ENCODE measurements at places on chromosomes 3 and 15.

DNA sequence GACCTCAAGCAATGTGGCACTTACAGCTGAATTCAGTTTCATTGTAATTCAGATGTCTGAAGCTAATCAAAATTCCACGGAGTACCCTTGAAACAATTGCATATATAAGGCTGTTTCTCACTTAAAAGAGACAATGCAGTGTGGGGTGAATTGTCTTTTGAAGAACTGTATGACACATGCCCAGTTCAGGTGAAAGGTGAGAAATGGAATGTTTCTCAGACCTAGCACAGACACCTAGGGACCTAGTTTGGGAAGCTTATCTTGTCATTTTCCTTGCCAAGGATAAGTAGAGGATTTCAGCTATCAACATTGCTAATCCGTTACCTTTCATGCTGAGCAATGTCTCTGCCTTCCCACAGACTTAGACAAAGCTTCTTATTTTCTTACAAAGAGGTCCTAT is 36.3 kb downstream of the MBNL1 start:
- no peak for DNase-seq

DNA sequence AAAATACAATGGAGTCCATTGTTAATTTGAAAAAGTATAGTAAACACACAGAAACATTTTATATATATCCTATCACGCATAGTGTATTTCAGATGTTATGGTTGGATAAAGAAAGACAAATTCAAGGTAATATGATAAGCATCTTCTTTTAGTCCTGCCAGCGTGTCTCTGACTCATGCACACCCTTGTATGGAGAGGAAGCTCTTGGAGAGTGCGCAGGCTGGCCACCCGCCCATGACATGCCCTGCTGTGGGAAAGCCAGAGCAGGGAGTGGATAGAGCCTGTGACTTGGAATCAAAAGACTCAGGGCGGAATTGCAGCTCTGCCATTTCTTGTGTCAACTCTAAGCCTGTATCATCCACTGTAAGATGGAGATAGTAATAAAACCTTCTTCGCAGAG is 23.0 kb upstream of the COPG1 start:
- DNase-seq: peak; percentile 87

- DNase-seq: no peak
Measured at GRCh38 chr15:79190093-79190492, 92.4 kb upstream of the ANKRD34C start.

DNA sequence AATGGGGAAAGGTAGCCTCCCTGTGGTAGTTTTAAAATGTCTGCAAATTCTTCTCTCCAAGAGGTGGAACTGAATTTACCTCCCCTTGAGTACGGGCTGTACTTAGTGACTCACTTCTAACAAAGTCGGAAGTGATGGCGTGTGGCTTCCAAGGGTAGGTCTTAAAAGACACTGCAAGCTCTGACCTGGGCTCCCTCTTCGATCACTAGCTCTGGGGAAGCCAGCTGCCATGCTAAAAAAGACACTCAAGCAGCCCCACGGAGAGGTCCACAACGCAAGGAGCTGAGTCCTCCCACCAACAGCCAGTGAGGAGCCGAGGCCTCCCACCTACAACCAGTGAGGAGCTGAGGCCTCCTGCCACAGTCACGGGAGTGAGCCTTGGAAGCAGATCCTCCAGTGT is 122.0 kb upstream of the HACD2 start:
- no peak for DNase-seq

DNA sequence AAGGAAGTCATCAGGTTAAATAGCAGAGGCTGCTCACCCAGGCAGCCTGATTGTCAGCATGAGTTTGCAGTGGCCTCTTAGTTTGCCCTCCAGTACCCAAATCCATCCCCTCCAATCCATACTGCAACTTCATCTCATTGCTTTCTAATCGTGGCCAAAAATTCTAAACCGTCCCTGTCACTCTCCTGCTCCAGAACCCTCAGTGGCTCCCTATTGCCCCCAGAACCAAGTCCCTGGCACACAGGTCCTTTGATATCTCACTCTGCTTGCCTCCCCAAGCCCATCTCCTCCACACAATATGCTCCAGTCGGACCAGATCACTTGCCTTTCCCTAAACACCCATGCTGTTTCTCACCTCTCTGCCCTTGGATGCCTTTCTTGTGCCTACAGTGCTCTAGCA is 49.7 kb downstream of the ST8SIA2 start:
- DNase-seq: no peak

DNA sequence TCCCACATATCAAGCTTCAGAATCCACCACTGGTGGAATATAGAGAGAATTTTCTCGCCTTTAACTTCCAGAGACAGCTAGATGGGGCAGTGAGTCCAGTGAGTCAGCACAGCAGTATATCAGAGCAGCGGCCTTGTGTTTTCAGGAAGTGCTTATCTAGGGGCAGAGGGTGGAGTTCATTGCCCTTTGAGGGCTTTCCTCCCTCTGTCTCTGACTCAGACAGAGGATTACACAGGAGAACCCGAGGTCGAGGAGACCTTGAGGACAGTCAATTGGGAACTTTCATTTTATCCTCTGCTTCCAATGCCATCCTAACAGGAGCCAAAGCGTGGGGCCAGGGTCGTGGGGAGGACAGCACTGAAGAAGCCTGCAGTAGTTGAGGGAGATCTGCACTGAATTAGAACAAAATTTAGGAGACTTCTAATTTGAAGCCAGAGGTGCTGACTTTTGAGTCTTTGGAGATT is 109.6 kb upstream of the UMPS start:
- DNase-seq: peak; percentile 89

DNA sequence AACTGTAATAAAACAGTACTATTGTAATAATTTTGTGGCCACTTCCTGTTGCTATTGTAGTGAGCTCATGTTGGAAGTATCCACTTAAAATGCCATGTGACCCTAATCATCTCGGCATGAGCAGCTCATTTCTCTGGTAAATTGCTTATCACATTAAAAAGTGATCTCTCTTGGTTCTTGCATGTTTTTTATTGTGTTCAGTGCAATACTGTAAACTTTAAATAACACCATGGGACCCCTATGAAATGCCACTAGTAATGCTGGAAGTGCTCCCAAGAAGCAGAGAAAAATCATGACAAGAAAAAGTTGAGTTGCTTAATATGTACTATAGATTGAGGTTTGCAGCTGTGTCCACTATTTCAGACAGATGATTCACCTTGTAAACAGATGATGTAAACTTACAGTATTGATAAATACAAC is 45.6 kb downstream of the NMD3 start:
- DNase-seq: no peak

GRCh38 chr15:29106551-29107290 is 162.9 kb downstream of the NSMCE3 start:
- DNase-seq: no peak

GRCh38 chr3:43259626-43260025 is 26.7 kb upstream of the SNRK start:
- no peak for DNase-seq

DNA sequence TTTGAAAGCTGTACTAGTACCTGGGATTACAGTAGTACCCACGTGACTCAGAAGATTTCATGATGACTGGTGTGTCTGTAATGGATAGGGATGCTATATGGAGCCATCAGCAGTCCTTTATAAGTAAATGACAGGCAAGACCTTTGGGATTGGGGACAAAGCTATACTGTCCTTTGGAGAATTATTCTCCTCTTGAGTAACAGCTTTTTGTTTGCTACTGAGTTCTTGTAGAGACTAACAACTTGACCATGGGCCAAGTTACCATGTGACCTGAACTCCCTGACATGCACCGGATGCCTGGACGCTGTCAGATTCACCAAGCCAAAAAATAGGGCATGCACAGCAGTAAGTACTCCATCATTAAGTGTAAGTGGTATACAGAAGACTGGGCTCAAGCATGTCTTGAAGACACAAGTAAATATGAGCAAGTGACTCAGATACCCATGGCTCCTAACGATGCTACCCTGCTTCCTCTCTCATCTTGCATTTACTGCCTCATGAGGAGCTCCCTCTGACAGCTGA is 12.9 kb downstream of the SEC11A start:
- DNase-seq: peak; percentile 54

- DNase-seq: no peak
Measured at GRCh38 chr3:147418808-147419701, 9.9 kb downstream of the ZIC1 start.

- no peak for DNase-seq
Measured at GRCh38 chr3:58116985-58117384, 93.8 kb downstream of the DNASE1L3 start.

GRCh38 chr3:52502001-52502400 is 6.9 kb downstream of the STAB1 start:
- no peak for DNase-seq

GRCh38 chr3:46580675-46581074 is 14.6 kb upstream of the LRRC2 start:
- DNase-seq: no peak

GRCh38 chr3:64152086-64152485 is 73.2 kb downstream of the PRICKLE2 start:
- no peak for DNase-seq

DNA sequence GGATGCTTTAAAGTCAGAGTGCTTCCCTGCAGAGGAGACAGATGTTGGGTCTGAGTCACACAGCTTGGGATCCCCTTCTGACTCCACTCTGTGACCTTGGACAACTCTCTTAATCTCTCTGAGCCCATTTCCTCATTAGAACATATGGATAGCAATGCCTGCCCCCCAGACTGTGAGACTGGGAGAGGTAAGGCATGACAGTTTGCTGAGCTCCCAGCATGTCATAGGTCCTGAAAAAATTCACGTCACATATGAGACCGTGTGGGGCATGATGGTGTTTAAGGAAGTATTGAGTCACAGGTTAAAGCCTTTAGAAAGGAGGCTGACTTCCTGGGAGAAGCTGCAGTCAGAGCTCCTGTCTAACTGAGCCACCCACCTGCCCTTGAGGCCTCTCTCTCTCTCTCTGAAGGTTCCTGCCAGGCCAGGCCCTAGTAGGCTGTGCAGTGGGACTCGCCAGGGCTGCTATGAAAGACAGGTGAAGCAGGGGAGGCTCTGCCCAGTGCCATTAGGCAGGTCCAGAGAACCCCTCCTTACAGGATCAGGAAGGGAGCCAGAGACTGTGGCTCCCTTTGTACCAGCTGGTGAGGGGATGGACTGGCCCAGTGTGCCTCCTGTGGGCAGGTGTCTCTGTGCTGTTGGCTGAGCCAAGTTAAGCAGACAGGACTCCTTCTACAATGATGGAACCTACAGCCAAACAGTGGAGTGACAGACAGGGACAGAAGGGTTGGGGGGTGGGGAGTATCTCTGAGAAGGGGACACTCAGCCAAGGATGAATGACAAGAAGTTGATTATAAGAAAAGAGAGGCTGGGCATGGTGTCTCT is 19.5 kb upstream of the DOCK3 start:
- DNase-seq: peak; percentile 55

DNA sequence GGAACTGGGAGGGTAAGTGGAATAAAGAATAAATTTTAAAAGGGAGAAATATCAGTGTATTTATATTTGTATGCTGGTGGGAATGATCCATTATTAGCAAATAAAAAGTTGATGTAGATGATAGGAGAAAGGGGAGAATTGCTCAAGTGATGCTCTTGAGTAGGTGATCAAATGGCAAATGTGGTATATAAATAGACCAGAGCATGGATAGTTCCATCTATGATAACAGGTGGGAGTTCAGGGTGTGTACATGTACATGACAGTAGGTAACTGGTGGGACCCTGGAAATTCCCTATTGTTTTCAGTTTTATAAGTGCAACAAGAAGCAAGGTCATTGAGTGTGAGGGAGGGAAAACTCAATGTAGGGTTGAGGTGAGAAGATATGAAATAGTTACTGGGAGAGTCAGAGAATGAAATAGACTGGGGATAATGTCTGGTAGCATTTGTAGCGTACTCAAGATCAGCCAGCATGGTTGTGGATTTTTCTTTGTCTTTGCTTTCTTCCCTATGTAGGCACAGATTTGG is 31.3 kb upstream of the EBLN2 start:
- no peak for DNase-seq

DNA sequence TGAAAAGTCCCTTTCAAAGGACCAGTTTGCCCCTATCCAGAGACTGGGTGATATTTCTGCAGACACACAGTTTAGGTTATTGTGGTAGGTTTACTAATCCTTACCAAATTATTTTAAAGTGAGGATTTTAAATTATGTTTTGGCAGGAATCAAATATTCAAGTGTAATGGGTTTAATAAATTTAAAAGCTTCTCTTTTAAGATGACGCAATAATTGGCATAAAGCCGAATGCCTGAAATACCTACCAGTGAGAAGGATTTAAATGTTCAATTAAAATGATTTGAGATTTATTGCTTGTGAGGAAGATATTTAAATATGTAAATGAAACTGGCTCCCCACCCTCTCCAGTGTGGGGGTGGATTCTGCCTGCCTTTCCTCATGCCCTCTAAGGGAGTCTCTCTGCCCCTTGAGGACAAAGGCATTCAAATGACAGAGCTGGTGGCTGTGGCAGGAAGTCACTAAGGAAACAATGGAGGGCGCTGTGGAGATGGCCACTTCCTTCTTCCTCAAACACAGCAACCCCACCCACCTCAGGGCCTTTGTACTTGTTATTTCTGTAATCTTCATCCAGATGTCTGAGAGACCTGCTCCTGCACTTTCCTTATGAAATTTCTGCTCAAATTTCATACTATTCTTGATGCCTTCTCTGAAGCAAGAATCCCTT is 131.7 kb downstream of the TNIK start:
- DNase-seq: peak; percentile 73

GRCh38 chr3:127264292-127264691 is 23.6 kb downstream of the PRR20G start:
- no peak for DNase-seq

DNA sequence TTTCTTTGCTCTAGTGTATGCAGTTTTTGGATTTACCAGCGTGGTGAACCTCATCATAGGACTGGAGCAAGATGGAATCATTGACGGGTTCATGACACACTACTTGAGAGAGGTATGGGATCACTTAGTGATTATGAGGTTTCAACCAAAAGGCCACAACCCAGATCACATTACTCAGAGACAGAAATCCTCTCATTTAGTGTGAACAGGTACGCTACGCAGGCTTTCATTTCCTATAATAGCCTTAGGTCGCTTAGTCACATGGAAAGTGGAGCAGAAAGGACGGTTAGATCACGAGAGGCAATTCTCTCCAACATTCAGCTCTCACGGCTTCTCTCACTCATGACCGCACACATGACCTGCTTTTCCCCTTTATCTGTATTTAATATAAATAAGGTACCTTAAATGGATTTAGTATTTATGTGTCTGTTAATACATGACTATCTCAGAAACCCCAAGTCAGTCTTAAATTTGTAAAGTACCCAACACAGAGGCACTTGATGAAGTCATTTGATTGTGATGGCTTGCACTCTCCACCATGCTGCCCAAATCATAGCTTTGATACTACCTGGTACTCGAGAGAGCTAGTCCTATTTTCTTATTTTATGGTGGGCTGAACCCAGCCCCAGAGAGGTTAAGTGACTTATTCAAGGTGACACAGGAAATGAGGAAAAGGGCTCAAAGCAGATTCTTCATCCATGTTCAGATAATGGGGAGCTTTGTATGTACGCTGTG is 8.6 kb downstream of the TM6SF1 start:
- DNase-seq: no peak

DNA sequence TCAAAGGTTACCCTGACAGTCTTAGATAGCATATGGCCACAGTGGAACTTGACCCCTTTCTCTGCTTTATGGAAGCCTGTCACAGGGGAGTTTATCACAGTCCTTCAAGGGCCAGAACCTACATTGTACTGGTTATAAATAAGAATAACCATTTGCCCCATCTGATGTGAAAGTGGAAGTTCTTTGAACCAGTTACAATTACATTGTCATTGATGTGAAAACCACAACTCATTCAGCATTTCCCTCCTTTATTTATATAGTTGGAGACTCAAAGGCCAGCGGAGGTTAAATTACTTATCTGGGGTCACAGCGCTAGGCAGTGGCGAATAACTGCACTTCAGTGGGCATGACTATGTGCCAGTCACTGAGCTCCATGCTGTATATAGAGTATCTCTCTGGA is 60.5 kb upstream of the TBC1D5 start:
- DNase-seq: no peak

Data from inflammatory macrophage (primary cell).